Osteoblast (primary cell): ENCODE measurements at places on chromosomes 3 and 15. TPM values are rescaled to one million over a fixed set of nuclear protein-coding genes. Genes with fewer than 3 reads are reported as not detected.

C3orf70 gene
- 1.4 and 1.5 TPM in 2 replicates for total RNA-seq

BCHE gene
- not detected in 2 replicates for total RNA-seq

CP gene
- 0.88 and 1.4 TPM in 2 replicates for total RNA-seq

GOLGA8J gene
- 0.29 TPM in 1 of 2 replicates, not detected in the other for total RNA-seq

GLDN gene
- total RNA-seq: 0.59 and 1.1 TPM in 2 replicates

CDCP1 gene
- 4.4 and 7.6 TPM in 2 replicates for total RNA-seq

CFAP44 gene
- 5.6 and 5.8 TPM in 2 replicates for total RNA-seq

CACNA2D3 gene
- total RNA-seq: under 0.01 and 0.36 TPM in 2 replicates

XCR1 gene
- not detected in 2 replicates for total RNA-seq

SAMD7 gene
- not detected in 2 replicates for total RNA-seq

CKMT1A gene
- total RNA-seq: not detected in 2 replicates

GRCh38 chr3:30664884-30665283 is 58.5 kb downstream of the TGFBR2 start:
- DNase-seq: no peak

DNA sequence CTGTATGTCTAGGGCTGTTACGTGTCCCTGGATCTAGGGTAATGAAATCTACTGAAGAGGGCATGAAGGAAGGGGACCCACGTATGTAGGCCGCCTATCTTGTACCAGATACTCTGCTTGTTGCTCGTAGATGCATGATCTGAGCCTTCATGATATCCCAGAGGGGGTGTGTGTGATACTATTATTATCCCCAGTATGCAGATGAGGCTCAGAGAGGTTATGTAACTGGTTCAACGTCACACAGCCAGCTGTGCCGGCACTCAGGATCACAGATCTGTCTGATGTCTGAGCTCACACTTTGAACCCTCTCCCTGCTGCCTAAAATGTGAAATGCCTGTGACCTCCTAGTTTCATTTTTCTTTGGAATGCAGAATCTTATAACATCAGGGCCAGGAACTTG is 36.2 kb upstream of the SEC13 start:
- no peak for DNase-seq

DNA sequence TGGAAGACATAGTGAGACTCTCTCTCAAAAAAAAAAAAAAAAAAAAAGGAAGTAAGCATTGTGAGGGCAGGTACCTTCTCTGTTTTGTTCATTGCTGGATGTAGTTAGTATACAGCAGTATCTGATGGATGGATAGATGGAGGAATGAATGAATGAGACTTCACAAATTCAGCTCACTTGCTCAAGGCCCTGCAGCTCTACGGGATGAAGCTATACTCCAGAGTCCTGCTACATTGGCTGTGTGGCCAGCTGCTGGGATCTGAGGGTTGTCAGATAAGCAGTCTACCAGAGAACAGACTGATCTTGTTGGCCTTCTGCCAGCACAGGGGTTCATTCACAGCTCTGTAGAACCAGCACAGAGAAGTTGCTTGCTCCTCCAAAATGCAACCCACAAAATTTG is 35.0 kb downstream of the MLH1 start:
- no peak for DNase-seq

- no peak for DNase-seq
These were observed 47.4 kb downstream of the CCR4 start for GRCh38 chr3:32998631-32999451.

GRCh38 chr3:27507111-27507510 is 22.9 kb upstream of the SLC4A7 start:
- DNase-seq: peak; percentile 58

DNA sequence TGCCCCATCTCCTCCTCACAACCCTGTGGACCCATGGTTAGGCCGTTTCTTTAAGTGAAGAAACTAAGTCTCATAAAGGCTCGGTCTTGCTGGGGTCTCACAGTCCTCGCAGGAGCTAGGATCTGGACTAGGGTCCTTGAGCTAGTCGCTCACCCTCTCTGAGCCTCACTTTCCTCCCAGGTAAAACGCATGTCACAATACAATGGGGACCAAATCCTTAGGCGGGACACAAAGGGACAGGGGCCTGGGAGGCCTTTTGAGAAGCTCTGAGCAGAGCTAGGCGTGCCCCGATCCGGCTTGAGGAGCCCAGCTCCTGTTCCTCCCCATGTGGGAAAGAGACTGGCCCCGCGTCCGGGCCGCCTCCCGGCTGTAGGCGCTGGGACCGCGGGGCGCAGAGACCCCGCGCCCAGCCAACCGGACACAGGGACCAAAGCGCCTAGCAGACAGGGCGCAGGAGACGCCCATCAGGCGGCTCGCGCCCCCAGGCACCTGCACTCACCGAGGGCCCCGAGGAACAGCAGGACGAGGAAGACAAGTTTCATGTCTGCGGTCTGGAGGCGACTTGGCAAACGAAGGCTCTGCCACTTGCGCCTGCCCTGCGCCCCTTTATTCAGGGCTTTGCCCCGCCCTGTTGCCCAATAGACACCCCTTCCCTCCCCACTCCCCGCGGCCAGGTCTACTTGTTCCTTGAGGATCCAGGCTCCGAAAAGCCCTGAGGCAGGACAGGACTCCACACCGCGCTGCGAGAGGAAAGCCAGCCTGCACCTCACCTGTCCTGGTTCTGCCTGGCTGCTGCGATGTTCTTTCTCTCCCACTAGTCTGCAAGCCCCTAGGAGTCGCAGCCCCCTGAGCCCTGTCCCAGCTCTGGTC is at the start of gene LTF:
Gene LTF (minus strand): TSS at position 580 of the 870 bp plus-strand sequence. CDS start 38 bp downstream, at position 542.
- no peak for DNase-seq

DNA sequence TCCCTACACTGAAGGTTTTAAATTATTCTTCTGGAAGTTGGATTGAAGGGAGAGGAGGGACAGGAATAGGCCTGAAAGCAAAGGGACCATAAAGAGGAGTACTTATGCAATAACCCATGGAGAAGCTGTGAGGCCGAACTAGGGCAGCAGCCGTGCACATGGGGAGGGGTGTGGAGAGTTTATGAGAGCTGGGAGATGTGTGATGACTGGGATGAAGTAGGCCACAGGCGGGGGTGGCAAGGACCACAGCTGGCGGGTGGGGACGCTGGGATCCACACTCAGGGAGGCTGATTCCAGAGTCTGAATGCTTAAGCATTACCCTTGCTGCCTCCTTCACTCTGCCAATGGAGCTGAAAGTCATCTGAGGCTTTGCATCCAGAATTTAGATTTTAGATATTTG is 123.8 kb downstream of the ARNT2 start:
- no peak for DNase-seq

DNA sequence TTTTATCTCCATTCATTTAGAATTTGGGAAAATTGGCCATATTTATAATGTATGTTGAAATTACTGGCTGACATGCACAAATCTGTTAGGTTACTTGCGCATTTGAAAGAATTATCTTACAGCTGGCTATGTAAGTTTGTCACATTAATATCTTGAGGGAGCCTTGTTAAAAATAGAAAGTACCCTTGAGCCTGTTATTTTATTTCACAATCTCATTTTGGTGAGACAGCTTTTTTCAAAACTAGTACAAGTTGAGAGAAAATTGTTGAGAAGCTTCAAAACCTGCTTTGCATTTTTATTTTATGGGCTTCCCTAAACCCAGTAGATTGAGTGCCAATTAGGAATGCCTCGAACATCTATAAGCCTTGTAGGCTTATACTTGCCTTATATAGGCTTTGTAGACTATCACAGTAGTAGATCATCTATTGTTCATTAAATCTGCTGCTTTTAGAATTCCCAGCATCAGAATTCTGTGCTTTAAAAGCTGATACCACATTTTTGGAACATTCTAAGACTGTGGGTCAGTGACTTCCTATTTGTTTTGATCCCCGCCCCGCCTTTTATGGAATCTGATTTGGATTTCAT is 6.3 kb downstream of the IDH3A start:
- DNase-seq: no peak

- DNase-seq: no peak
These were observed 46.0 kb downstream of the PRICKLE2 start for GRCh38 chr3:64179249-64179648.

DNA sequence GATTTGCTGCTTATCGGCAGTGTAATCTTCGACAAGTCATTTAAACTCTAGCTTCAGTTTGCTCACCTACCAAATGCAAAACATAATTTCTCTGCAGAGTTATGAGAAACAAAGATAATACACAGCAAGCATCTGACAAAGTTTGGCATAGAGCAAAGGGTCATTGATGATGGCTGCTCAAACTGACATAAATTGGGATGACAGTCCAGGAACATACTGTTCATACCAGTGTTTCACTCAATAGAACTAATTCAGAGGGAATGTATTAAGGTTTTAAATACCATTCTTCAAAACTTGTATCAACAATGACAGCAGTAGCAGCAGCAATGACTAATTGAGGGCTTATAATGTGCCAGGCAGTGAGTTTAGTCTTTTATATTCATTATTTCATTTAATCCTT is 137.6 kb downstream of the SPATA16 start:
- DNase-seq: no peak

GRCh38 chr15:29997499-29997898 is 85.3 kb upstream of the GOLGA8J start:
- no peak for DNase-seq

DNA sequence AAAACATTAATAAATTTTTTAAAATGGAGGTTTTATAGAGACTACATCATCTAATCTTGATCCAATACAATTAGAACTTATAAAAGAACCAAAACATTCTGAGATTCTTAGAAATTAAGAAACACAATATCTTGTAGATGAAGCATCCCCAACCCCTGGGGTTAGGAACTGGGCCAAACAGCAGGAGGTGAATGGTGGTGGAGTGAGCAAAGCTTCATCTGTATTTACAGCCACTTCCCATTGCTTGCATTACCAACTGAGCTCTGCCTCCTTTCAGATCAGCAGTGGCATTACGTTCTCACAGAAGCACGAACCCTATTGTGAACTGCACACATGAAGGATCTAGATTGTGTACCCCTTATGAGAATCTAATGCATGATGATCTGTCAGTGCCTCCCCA is 36.3 kb downstream of the KNL1 start:
- DNase-seq: no peak

DNA sequence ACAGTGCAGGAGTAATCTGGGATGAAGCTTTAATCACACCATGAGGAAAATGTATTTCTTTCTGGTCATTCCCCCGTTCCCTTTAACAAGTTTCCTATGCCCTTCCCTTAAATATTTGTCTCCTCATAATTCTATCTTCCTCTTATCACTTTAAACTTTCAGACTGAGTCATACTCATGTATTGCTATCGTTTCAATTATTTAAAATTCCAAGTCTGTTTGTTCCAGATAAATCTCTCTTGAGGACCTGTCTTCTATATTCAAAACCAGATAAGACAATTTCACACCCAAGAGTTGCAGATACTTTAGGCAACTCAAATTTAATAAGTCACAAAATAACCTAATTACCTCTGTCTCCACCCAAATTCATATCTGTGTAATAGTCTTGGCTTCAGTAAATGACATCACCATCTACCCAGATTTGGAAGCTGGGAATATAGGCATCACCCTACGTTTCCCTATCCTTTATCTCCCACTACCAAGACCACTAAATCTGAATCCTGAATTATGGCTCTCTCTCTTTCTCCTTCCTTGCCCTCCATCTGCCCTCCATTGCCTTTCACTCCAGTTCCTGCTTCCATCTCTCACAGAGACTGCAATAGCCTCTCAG is 220.1 kb downstream of the PYDC2 start:
- DNase-seq: peak; percentile 23

DNA sequence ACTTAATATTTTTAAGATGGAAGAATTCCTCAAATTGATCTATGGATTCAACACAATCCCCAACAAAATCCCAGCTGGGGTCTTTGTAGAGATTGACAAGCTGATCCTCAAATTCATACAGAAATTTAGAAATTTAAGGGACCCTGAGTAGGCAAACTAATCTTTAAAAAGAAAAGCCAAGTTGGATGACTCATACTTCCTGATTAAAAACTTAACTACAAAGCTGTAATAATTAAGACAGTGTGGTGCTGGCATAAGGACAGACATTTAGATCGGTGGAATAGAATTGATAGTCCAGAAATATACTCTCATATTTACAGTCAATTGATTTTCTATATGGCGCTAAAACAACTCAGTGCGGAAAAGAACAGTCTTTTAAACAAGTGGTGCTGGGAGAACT is 11.6 kb downstream of the FAM162A start:
- DNase-seq: no peak

DNA sequence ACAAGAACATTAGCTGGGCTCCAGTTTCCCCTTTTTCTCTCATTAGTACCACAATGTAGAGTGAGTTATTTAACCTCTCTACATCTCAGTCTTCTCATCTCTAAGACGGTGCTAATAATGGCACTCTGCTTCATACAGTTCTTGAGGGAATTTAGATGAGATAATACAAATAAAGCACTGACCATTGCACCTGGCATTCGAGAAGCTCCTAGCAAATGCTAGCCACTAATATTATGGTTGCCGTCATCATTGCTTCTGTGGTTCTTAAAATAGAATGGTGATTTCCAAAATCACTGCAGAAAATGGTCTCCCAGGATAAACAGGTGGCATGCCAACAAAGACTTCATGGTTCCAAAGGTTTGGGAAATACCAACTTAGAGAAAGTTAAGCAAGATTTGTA is 213.0 kb downstream of the RORA start:
- DNase-seq: no peak

- no peak for DNase-seq
These were observed 9.8 kb upstream of the VIPR1 start for GRCh38 chr3:42492508-42493080.

DNA sequence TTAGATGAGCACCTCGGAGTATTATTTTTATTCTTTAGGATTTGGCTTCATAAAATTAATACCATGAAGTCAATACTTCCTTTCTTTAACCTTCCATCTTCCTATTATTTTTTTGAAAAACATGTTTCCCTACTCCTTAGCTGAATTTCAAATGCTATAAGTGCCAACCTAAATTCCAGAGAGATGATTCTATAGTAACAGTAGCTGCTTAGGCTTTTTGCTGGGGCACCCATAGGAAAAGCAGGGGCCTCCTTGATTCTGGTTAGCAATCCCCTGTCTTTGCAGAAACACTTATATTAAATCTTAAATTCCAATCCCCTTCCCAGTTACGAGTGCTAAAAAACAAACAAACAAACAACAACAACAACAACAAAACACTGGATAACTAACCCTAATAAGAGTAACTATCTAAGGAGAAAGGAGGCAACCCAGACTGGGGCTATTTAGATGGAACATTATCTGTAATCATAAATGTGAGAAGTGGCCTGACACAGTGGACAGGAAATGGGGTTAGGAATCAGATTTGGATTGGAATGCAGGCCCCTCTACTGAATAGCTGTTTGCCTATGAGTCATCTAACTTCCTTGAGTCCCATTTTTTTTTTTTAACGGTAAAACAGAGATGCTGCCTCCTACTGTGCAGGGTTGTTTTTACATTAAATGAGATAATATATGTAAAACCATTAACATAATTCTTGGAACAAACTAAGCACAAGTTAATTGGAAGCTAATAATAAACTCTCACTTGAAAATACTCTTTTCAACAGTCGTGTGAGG is 148.1 kb downstream of the WDR72 start:
- no peak for DNase-seq

GRCh38 chr3:182710557-182711157 is 82.6 kb upstream of the ATP11B start:
- no peak for DNase-seq

GRCh38 chr15:96807361-96807760 is 476.9 kb downstream of the NR2F2 start:
- no peak for DNase-seq
